ENCODE measurements at places on chromosomes 16 and 17. TPM values are rescaled to one million over a fixed set of nuclear protein-coding genes. Genes with fewer than 3 reads are reported as not detected.

The TNS4 gene
- 0.18 TPM for polyA plus RNA-seq

The MYH8 gene
- not detected for polyA plus RNA-seq

The ITGAX gene
- 1.9 TPM for polyA plus RNA-seq

The GTF3C1 gene
- polyA plus RNA-seq, result 99.7 TPM

The NPIPA2 gene
- polyA plus RNA-seq, result not detected

The DDX28 gene
- polyA plus RNA-seq, result 5.4 TPM

The SRCIN1 gene
- 10.6 TPM for polyA plus RNA-seq

The NHLRC4 gene
- 2.7 TPM for polyA plus RNA-seq

The GSDMA gene
- 0.87 TPM for polyA plus RNA-seq

The LGALS9B gene
- polyA plus RNA-seq, result 0.11 TPM

The FGF11 gene
- polyA plus RNA-seq, result 2.3 TPM

The ABCC3 gene
- 46.6 TPM for polyA plus RNA-seq

The CACNA1G gene
- 38.2 TPM for polyA plus RNA-seq

The HOXB8 gene
- 0.63 TPM for polyA plus RNA-seq

The CCL17 gene
- not detected for polyA plus RNA-seq

The CUEDC1 gene
- 41.1 TPM for polyA plus RNA-seq

The SOX8 gene
- polyA plus RNA-seq, result 4.1 TPM

The SNX20 gene
- polyA plus RNA-seq, result 1.5 TPM

The NPIPB12 gene
- polyA plus RNA-seq, result 107 TPM

The PLA2G15 gene
- polyA plus RNA-seq, result 12.6 TPM

The AIPL1 gene
- 0.06 TPM for polyA plus RNA-seq

The ZFP3 gene
- 9.5 TPM for polyA plus RNA-seq

The TUBB3 gene
- polyA plus RNA-seq, result 8.1 TPM
